ENCODE measurements at places on chromosomes 4 and X.

- DNase-seq = no peak
Observed at GRCh38 chrX:22538580-22538979, 265.9 kb downstream of the CBLL2 start.

DNA sequence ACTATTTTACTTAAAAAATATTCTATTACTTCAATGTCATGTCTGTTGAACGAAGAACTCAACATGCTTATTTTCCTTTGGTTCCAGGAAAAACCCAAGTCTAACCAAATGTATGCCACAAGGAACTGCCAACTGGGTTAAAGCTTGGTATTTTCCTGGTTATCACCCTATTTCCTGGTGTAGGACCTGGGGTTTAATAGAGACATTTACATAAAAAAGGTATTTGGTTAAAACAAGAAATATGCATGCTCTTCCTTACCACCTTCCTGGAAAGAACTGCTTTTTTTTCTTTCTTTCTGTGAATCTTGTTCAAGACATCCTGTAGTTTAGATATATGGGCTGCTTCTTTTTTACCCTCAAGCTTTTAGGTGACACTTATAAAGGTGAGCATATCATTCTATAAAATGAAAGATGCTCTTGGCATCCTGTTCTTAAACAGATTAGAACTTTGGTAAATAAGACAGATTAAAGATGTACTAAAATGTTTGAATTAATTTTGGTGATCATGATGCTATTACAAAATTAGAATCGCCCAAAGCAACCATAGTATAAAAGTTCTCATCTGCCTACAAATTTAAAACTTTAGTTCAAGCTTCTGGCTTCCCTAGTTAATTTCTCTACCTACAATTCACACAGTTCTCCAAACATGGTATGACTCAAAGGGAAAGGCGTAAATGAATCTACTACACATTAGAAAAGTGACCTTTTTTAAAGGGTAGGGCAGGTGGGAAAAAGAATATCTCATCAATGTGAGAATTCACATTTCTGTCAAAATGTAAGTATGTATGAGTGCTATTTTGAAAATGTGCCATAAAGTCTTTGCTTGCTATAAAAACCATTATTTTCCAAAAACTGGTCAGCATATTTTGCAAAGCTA lies 103.5 kb downstream of the CNOT6L start:
- no peak for DNase-seq

DNA sequence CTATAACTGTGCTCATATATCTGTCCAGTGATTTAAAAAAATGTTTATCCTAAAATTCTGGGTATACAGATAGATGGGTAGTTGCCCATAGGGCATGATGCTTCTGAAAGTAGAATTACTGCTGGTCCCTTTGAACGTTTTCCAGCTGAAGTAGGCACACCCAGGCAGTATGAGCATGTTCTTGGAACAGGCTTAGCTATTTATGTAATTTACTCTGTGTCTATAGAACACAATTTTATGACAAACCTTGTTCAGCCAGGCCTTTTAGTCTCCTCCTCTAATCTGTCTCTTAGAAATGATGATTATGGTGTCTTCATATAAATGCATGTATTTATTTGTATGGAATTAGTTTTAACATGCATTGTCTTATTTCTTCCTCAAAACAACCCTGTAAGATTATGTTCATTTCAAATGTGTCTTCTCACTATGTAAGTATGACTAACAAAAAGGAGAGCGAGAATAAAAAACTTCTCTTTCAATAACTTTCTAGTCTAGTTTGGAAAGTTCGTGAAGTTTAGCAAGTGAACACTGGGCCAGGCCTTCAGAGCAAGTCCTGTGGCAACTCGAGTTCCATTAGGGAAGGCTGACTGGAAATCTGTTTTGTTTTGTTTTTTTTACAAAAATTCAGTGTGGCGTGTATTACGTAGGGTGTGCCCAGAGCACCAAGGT lies 142.0 kb downstream of the AFF1 start:
- DNase-seq = no peak

GRCh38 chr4:152283801-152284470 lies 252.0 kb downstream of the FBXW7 start:
- DNase-seq = no peak

- no peak for DNase-seq
Observed at GRCh38 chr4:165541851-165542459, 163.1 kb downstream of the CPE start.

- peak; percentile 98 for DNase-seq
Observed at GRCh38 chr4:123349421-123350190, 47.0 kb upstream of the SPRY1 start.

DNA sequence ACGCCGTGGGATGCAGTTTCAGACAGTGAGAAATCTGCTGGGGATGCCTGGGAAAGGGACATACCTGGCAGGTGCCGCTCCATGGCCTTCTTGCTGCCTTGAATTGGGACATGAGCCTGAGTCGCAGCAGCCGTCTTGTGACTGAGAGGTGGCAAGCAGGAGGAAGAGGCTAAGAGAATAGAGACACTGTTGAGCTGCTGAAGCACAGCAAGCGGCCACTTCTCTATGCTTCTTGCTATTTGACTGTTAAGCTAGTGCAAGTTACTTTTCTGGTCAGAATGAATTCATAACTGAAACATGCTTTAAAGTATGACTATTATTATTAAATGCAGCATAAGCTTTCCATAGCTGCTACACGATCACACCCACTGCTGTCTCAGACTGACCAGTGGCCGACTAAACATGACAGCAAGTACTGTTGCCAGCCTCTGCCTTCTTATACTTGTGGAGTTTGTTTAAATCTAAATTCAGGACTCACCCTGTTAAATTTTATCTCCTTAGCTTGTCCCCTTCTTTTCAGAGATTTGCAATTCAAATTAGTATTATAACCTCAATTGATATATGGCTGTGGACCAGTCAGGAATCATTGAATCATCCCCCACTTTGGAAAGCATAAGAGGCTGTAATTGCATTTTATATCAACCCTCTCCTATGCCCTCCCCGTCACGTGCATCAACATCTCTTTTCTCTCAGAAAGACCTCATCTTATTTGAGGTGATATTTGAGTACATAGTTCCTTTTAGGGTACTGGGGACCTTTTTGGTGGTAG lies 24.8 kb upstream of the ACSL1 start:
- no peak for DNase-seq

GRCh38 chr4:163393471-163393870 lies 49.8 kb downstream of the NPY5R start:
- DNase-seq = no peak

DNA sequence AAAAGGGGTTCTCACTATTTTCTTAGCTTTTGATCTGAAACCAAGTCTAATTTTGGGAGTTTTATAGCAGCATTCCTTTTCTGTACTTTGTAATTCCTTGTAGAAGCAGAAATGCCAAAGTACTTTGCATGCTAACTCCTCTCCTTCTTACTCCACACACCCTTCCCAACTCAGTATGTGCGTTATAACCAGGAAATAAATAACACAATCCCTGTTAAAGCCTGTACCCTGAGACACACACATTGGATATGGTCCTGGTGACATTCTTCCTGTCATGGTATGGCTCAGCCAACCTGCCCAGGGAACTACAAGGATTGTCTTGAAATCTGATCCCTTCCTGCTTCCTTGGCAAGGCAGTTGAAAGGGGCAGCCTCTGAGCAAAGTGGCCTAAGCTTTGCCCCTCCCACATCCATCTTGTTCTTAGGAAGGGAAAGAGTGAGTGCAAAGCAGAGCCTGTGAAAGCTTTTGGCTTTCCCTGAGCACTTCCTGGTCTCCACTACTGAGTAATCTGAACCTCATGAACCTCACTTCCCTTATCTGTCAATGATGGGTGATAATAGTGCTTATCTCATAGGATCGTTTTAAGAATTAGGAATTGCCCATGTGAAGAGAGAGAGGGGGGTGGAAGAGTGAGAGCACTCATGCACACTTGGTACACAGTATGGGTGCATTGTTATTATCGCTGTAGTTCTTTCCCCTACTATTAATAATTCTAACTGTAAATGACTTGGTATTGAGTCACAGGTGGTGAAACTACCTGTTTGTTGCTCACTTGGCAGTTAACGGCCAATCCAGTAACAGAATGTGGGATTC lies 109.3 kb downstream of the AFF2 start:
- DNase-seq = no peak

- DNase-seq = no peak
Observed at GRCh38 chr4:103773691-103774231, 54.0 kb upstream of the TACR3 start.

DNA sequence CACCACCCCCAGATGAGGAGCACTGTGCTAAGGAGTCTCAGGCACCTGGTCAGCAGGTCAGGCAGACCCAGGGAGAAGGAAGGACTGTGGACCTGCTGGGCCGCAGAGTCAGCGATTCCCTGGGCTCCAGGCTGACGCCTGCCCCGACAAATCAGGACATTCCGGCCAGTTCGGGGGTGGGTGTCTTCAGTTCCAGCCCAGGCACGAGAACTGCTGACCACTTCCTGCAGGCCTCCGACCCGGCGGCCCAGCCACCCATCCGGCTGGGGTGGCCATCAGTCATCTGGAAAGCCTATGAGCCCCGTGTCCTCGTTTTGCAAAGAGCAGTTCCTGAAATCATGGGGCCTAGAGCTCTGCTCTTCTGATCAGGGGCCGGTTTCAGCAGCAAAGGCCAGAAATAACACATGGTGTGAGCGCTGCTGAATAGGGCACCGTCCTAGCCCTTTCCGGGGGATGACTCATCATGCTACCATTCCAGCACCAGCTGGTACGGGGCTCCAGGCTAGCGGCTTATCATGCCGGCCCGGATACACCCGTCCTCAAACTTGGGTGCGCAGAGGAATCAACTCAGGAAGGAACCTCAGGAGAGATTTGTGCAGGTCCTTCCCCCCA lies 7.8 kb upstream of the SH3TC1 start:
- no peak for DNase-seq

GRCh38 chr4:185881430-185881829 lies 69.4 kb upstream of the SORBS2 start:
- DNase-seq = no peak

- no peak for DNase-seq
Observed at GRCh38 chr4:7766086-7766485, 173.6 kb downstream of the AFAP1 start.

DNA sequence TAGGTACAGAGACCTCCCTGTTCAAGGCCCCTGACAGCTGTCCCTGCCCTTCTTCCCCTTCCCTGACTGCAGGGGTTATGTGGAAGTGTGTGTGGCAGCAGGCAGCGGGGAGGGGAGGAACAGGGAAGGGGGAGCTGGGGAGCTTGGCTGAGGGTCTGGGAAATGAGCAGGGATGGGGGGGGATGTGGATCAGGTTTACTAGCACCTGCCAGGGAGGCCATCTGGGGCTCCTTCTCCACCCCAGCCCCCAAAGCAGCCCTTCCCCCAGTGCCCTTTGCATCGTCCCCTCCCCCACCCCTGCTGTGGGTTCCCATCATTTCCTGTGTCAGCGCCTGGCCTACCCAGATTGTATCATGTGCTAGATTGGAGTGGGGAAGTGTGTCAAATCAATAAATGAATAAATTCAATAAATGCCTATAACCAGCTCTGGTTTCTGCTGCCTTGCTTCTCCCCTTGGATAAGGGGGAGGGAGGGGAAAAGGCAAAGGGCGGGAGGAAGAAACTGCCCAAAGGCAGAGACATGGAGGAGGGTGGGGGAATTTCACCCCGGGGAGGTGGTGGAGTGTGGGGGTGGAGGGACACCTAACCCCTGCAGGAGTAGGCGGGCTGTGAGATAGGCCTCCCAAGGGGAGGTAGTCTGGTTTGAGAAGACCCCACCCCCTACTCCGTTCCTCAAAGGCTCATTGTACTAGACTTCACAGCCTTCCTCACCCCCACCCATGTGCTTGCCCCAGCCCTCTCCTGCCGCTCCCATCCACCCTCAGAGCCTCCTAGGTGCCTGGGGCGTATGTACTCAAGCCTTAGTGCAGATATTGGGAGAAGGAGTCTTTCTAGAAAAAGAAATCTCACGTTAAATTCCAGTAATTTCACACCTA lies 3.2 kb downstream of the CXorf65 start:
- DNase-seq = peak; percentile 86

DNA sequence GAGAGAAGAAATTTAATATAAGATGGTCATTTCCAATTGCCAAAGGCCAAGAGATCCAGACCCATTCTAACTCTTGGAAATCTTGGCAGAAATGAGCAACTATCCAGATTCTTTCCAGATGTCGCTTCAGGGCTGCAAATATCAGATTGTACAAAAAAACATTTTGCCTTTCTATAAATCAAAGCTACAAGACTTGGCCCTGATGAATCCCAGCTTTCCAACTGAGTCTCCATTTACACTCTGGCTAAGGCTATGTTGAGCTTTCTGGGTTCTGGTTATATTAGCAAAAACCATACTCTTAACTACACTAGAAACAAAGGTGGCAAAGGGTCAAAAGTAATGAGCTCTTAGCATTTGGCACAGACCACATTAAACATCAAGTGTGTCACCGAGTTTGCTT lies 345.8 kb downstream of the OPHN1 start:
- no peak for DNase-seq

GRCh38 chr4:56689201-56689969 lies 8.3 kb upstream of the HOPX start:
- DNase-seq = no peak

- no peak for DNase-seq
Observed at GRCh38 chr4:110998320-110998719, 375.4 kb upstream of the PITX2 start.

GRCh38 chr4:181427076-181427475 lies 816.1 kb upstream of the TENM3 start:
- no peak for DNase-seq

- DNase-seq = no peak
Observed at GRCh38 chr4:183468210-183469095, 24.0 kb downstream of the CDKN2AIP start.

DNA sequence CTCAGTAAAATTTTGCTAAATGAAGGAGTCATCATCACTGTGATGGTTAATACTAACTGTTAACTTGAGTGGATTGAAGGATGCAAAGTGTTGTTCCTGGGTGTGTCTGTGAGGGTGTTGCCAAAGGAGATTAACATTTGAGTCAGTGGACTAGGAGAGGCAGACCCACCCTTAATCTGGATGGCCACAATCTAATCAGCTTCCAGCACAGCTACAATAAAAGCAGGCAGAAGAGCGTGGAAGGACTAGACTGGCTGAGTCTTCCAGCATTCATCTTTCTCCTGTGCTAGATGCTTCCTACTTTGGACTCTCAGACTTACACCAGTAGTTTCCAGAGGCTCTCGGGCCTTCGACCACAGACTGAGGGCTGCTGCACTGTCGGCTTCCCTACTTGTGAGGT lies 21.3 kb upstream of the WDR44 start:
- DNase-seq = no peak

- no peak for DNase-seq
Observed at GRCh38 chrX:155779831-155780230, 101.3 kb upstream of the VAMP7 start.

GRCh38 chr4:142356118-142356759 lies 489.9 kb downstream of the INPP4B start:
- no peak for DNase-seq

DNA sequence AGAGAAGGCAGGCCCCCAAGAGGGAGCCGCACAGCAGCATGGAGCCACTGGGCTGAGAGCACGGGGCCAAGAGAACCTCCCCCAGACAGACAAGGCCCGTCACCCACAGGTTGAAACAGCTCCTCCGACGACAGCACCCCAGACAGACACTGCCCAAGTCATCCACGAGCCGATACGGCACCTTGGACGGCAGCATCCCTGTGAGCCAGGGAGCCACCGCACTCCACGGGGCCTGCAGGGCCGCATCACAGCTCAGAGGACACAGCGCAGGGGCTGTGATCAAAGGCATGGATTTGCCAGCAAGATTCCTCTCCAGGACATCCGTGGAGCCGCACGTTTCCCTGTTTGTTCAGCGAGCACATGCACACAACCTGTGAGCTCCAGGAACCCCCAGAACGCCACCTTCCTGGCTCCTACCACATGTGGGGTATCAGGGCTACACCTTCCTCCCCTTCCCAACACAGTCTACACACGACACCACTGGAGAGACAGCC lies 3.9 kb downstream of the CTBP1 start:
- no peak for DNase-seq

- no peak for DNase-seq
Observed at GRCh38 chr4:30821859-30822612, 101.9 kb downstream of the PCDH7 start.

Measured in Jurkat, Clone E6-1 (cell line).